ENCODE measurements at places on chromosomes 13 and 19. TPM values are rescaled to one million over a fixed set of nuclear protein-coding genes. Genes with fewer than 3 reads are reported as not detected.

- no peak for DNase-seq
Measured at GRCh38 chr19:44735011-44735410, 13.5 kb upstream of the BCL3 start.

RPL36 gene
- 708 TPM for polyA plus RNA-seq

SERPINE3 gene
- polyA plus RNA-seq: not detected

DNA sequence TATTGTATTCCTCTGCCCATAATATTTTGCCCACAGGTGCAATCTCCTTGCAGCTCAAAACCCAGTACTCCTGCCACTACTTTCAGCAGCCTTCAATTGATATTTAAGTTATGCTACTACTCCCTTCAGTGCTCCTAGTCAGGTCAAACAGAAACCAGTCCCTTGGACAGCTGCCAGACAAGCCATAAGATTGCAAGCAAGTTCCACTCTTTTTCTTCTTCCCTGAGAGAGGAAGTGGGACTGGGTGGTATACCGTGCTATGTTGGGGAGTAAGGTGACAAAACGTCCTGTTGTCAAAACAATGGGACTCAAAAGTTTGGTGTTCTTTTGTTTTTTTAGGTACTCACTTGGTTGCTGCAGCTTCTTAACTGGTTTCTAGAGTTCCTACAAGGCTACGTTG is 63.1 kb upstream of the FRY start:
- peak; percentile 84 for DNase-seq

- DNase-seq: no peak
Measured at GRCh38 chr13:41641429-41641828, 184.1 kb downstream of the RGCC start.

NLRP7 gene
- not detected for polyA plus RNA-seq

GRCh38 chr13:94210816-94211215 is 268.7 kb downstream of the DCT start:
- no peak for DNase-seq

TJP3 gene
- 0.01 TPM for polyA plus RNA-seq

GRCh38 chr13:35716186-35716585 is 239.7 kb upstream of the MAB21L1 start:
- DNase-seq: no peak

DNA sequence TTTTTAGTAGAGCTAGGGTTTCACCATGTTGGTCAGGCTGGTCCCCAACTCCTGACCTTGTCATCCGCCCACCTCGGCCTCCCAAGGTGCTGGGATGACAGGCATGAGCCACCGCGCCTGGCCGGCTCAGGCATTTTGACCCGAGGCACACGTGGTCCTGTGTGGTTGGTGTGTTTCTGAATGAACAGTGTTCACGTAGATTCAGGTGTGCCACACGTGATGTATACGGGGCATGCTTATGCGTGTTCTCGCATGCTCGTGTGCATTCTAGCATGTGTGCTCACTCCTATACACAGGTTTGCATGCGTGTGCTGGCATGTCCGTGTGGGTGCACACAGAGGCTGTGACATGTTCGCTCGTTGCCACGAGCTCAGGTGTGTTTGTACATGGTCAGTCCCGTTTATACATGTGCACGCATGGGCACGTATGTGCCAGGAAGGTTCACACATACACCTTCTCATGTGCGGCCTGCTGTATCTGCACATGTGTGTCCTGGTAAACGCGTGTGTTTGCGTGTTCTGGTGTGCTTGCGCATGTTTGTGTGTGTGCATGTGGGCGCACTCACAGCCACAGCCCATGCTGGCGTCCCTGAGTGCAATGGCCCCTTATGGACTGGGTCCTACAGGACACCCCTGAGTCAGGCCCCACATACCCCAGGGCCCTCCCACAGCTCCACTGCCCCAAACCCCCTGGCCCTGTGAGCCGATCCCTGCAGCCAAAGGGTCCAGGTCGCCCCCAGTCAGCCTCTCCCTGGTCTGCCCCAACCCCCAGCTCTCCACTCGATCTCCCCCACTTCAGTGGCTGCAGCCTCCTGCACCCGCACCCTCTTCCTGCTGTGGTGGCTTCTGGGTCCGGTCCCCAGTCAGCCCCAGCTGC is 20.6 kb upstream of the TCF3 start:
- DNase-seq: no peak

DNA sequence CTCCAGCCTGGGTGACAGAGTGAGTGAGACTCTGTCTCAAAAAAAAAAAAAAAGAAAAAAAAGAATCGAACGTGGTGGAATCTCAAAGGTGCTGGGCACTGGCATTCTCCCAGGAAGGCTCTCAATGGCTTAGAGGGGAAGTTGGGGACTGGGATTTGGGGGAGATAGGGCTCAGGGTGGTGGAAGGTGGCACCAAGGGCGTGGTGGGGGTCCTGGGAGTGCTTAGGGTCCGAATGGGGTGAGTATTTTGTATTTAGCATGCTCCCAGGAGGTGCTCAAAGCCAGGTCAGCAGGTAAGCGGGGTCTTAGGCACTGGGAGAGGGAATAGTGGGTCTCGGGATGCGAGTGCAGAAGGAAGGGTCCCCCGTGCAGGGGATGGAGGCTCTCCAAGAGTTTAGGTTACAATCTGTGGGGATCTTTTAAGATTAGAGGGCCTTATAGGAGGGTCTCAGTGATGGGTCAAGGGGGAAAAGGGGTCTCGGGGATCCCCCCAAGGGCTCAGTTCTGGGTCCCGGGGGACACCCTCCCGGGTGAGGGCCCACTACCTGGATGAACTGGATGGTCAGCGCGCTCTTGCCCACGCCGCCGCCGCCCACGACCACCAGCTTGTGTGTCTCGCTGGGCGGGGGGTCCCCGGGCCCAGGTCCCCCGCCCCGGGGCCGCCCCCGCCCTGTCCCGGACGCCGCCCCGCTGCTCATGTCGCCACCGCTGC is 386 bp downstream of the RRAS start:
- no peak for DNase-seq

DNA sequence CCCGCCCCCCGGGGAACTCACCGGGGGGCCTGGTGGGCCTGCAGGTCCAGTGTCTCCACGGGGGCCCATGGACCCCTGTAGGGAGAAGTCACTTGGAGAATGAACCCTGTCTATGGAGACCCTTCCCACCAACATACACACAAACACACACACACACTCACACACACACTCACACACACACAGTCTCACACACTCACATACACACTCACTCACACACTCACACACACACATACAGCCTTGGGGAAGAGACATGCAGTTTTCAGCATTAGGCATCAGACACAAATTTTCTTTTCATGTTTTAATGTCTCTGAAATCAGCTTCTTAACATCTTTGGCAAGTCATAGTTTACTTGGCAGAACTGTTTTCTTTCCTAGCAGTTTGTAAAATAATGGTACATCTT is 31.0 kb upstream of the OLFM2 start:
- DNase-seq: no peak

CFAP97D2 gene
- polyA plus RNA-seq: 0.21 TPM

KCTD4 gene
- polyA plus RNA-seq: 0.12 TPM

GAPDHS gene
- not detected for polyA plus RNA-seq

SAE1 gene
- polyA plus RNA-seq: 46.5 TPM

DNA sequence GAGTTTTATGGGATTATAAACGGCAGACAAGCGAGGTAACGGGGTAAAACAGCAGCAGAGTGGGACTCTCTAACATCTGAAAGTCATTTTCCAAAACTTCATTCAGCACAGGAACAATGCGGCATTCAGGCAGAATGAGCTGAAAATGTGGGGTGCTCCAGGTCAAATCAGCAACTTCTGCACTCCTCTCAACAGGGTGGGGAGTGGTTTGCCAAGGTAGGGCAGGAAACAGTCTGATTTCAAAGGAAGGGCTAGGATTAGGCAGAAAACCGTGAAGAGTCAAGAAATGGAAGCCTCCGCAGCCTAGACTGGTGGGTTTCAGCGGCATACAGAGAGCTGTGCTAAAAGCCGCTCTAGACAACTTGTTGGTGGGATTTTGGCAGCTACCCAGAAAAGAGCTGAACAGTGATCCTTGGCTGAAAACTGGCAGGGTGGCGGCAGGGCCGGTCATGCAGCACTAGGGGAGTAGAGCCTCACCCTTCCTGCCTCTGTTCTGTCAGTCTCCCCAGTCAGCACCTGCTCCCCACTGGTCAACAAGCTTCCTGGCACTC is 154.2 kb upstream of the KLF12 start:
- DNase-seq: no peak

DNA sequence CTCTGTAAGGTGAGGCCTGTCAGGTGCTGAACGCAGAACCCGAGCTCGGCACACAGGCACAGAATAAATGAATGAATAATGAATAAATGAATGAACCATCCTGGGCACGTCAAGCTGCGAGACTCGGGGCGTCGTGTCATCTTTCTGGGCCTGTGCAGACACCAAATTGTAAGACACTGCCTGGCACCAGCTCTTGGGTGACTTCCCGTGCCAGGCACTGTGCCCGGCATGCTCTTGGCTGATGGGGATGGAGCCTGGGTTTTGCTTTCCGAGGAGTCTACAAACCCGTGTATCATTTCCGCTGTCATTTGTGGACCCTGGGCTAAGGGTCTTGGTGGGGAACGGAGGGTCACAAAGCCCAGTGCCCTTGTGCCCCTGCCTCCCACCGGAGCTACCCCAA is 43.9 kb downstream of the CELF5 start:
- DNase-seq: no peak

DNA sequence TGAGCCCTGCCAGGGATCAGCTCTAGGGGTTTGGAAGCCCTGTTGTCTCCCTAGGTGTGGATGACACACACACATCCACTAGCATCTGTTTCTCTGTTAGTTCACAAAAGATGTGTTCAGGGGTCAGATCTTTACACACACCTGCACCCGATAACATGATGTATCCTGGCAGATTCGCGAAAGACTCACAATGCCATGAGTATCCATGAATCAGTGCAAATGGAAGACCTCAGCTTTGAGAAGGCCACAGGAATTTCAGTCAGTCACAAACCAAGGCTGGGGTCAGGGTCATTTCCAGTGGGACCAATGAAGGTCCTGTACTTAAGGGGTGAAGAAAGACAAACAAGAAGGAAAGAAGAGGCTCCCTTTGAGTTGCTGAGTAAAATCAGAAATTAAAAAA is 898.2 kb downstream of the UQCRFS1 start:
- no peak for DNase-seq

Data from CD14-positive monocyte (primary cell).